ENCODE measurements at places on chromosomes 2 and 18.

DNA sequence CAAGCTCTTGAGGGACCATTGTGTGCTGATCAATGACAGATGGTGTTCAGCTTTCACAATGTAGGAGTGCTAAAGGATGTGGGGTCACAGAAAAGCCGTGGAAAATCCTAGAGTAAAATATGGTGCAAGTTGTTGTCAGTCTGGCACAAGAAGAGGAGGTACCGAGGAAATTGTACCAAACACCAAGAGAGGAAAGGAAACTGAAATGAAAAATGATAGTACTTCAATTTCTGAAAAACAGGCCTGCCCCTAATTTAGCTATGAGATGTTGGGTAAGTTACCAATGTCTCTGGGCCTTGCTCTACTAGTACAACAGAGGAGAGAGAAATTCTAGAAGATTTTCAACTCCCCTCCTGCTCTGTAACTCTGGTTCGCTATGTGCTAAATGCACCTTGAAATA lies 78.8 kb upstream of the PELI1 start:
- DNase-seq, result no peak

- no peak for DNase-seq
These were observed 36.5 kb upstream of the TNFRSF11A start for GRCh38 chr18:62288665-62289008.

GRCh38 chr2:205865905-205866441 lies 183.7 kb downstream of the NRP2 start:
- DNase-seq, result no peak

- no peak for DNase-seq
These were observed 302.6 kb downstream of the NUP35 start for GRCh38 chr2:183426825-183427224.

All from effector memory CD8-positive, alpha-beta T cell (primary cell).